ENCODE measurements at places on chromosomes 3 and 15. TPM values are rescaled to one million over a fixed set of nuclear protein-coding genes. Genes with fewer than 3 reads are reported as not detected.

DNA sequence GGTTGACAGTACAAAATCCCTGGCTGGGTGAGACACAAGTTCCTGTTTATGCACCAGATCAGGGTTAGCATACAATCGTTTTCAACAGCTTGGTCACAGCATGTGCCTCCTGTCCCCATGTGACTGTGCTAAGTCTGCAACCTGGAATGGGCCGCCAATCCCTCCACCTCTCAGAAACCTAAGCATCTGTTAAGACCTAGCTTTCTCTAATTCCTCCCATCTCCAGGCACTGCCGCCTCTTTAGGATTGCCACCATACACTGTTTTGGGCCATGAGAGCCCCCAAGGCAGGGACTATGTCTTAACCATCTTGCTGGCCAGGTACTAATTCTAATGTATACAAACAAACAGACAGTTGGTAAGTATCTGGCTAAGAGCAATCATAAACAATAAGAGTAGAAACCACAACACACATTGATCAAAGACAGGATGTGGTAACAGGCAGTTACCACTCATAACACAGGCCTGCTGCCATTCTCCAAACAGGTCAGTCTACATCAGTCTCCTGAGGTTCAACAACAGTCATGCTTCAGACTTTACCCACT is 25.6 kb downstream of the SEC22C start:
- DNase-seq: peak; percentile 21

- DNase-seq: peak; percentile 16
Measured at GRCh38 chr3:64666171-64666588, 21.6 kb downstream of the ADAMTS9 start.

DNA sequence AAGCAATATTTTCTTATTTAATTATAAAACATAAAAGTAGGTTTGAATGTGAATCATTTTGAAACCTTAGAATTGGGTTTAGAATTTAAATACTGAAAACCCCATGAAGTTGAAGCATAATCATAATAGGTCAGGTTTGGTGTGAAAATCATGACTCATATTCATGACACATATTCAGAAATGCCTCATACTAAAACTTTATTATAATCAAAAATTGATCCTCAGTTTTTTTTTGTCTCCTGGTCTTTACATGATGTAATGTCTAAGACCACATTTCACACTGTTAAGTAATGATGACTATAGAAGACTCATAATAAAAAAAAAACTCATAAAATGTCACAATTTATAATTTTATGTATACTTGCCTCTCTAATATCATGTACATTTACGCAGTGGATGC is 190.4 kb downstream of the FOXP1 start:
- DNase-seq: peak; percentile 32

GOLGA6L4 gene
- 0.22 TPM for polyA plus RNA-seq

SEC11A gene
- polyA plus RNA-seq: 107 TPM

DNA sequence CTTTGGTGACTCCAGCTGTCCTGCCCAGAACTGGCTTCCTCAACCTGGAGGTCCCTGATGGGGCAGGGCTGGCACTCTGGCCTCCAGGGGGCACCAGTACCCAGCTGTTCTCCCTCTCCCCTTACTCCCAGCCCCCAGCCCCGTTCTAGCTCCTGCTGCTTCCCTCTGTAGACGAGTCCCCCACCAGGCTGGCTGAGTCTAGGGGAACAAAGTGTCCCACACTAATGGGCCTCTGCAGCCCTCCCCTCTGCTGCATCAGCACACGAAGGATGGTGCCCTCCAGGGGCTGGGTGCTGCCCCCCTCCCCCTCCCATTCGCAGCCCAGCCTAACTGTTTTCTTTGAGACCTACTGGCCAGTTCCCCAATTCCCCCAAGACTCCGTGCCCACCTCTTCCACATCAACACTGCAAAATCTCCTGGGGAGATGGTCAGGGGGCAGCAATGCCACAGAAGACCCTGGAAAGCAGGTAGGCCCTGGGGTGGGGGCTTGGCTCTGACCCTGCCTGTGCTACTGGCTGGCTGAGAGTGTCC is 4.2 kb downstream of the RHCG start:
- no peak for DNase-seq

GPR171 gene
- polyA plus RNA-seq: not detected

CP gene
- not detected for polyA plus RNA-seq

SNX4 gene
- polyA plus RNA-seq: 6.4 TPM

MCTP2 gene
- polyA plus RNA-seq: 19.5 TPM

- DNase-seq: no peak
Measured at GRCh38 chr3:5888851-5889250, 701.3 kb downstream of the EDEM1 start.

SETMAR gene
- 11.1 TPM for polyA plus RNA-seq

RYR3 gene
- 0.27 TPM for polyA plus RNA-seq

CCR1 gene
- polyA plus RNA-seq: 0.01 TPM

TMEM207 gene
- not detected for polyA plus RNA-seq

ZNF501 gene
- polyA plus RNA-seq: 0.90 TPM

OIP5 gene
- 12.2 TPM for polyA plus RNA-seq

BTD gene
- 17.2 TPM for polyA plus RNA-seq

SLC24A5 gene
- polyA plus RNA-seq: not detected

OR5K2 gene
- not detected for polyA plus RNA-seq

GRCh38 chr15:38084289-38084688 is 149.8 kb downstream of the TMCO5A start:
- peak; percentile 68 for DNase-seq

- DNase-seq: peak; percentile 44
Measured at GRCh38 chr3:57004229-57004628, 56.2 kb upstream of the SPATA12 start.

All from mammary epithelial cell (primary cell).